ENCODE measurements at places on chromosomes 5 and 9.

GRCh38 chr9:21070171-21070571, 7.6 kb downstream of the IFNB1 start:
- no peak for DNase-seq

- no peak for DNase-seq
These were observed 159.4 kb upstream of the PITX1 start for GRCh38 chr5:135193213-135194125.

- DNase-seq: no peak
These were observed 96.9 kb downstream of the NNT start for GRCh38 chr5:43699910-43700309.

- DNase-seq: no peak
These were observed 359.1 kb upstream of the ADAMTSL1 start for GRCh38 chr9:18114559-18115475.

- DNase-seq: no peak
These were observed 43.4 kb downstream of the PFDN1 start for GRCh38 chr5:140259500-140259899.

DNA sequence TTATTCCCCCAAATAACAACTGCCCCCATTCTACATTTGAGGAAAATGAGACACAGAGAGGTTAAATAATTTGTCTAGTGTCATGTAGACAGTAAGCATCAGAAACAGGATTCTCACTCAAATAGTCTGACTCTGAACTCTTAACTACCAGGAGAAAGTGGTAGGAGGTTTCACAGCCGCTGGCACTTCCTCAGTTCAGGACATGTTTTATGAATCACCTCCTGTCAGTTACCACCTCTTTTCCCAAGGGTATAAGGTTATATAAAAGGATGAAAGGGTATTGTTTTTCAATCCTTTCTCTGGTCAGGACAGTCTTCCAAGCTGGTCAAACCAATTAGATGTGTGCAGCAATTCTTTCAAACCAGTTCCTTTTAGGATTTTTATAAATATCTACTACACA, 52.1 kb downstream of the TSSK1B start:
- peak; percentile 3 for DNase-seq

DNA sequence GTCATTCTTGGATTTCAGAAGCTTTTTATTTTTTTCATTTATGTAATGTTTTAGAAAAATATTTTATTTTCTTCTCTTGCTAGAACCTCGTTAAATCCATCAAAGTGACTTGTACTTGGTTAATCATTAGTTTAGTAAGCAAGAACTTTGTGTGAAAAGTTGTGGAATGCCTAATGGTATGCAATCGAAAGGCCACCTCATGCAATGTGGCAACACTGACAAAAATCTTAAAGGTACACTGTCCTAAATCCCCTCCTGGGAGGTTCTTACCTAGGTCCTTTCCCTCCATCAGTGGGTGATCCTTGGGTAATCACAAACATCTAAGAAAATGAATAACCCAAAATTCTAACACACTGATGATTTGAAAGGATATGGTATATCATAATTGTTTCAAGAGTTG, 304.2 kb downstream of the DNAH5 start:
- no peak for DNase-seq

- peak; percentile 67 for DNase-seq
These were observed 167.9 kb upstream of the ACTBL2 start for GRCh38 chr5:57650360-57651069.

DNA sequence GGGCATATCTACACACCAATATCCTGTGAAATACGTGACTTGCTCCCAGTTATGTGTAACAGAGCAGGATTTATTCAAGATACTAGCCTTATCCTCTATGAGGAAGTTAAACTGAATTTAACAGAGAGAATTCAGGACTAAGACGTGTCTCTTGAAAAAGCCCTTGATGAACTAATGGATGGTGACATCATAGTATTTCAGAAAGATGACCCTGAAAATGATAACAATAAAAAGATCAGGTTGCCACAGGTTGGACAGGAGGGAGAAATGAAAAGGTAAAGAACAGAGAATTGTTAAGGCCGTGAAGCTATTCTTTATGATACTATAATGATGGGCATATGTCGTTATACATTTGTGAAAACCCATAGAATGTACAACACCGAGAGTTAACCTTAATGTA, 56.2 kb upstream of the EFNA5 start:
- no peak for DNase-seq

GRCh38 chr5:179118338-179118737, 58.2 kb downstream of the ZNF354C start:
- no peak for DNase-seq

- no peak for DNase-seq
These were observed 131.9 kb downstream of the NPR3 start for GRCh38 chr5:32842813-32843530.

GRCh38 chr9:124721109-124721906, 49.8 kb downstream of the NR6A1 start:
- DNase-seq: no peak
